NCI-H1930 (cell line): ENCODE measurements at places on chromosomes 5 and 9.

DNA sequence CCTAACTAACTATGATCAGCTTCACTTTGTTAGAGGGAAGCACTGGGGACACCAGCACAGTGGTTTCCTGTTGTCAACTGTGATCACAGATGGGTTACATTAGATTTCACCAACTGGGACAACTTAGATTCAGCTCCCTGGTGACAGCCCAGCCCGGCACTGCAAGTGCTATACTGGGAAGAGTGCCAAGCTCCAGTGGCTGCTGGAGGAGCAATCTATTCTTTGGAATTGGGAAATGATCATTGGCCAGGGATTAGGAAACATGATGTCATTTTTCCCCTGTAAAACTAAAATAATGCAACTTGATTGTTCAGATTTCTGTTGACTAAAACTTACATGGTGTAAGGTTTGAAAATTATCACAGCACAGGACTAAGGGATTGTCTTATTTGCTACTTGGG lies 33.2 kb downstream of the PTGR1 start:
- DNase-seq, result no peak

GRCh38 chr9:90847971-90848370 lies 46.4 kb downstream of the SYK start:
- no peak for DNase-seq

GRCh38 chr9:87707805-87708506 lies 18.0 kb upstream of the CTSL start:
- DNase-seq, result no peak

DNA sequence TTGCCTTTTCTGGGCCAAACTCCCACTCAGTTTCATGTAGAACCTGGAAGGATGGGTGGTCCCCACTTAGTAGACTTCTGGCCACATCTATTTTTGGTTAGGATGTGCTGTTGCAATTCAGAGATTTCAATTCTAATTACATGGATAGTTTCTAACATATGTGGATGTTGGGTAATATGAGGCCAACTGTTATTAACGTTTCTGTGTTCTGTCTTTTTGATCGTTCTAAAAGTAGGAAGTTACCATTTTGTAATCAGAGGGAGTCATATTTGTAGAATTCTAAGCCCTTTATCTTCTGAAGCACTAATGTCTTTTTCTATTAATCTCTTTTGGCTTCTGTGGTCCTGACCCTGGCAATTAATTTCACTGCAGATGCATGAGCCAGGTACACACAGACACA lies 141.6 kb upstream of the SPEF2 start:
- DNase-seq, result no peak

- DNase-seq, result peak; percentile 55
Measured at GRCh38 chr5:73451224-73452130, 2.9 kb upstream of the FOXD1 start.

DNA sequence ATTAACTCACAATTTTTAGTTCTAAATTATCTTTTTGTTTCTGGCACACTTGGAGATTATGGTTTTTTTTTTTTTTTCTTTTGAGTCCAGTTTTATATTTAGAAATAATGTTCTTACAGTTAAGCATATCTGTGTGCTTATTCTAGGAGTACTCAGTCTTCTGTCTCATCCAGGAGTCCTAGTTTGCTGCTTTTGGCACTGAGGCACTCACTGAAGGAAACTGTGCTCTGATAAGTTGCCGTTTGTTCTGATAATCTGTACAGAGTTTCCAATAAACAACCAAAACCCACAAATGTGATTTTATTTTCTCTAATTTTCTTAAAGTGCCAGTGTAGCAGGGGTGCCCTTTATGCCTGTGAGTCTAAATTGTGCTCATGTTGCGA lies 251.0 kb downstream of the LRRC70 start:
- DNase-seq, result no peak

DNA sequence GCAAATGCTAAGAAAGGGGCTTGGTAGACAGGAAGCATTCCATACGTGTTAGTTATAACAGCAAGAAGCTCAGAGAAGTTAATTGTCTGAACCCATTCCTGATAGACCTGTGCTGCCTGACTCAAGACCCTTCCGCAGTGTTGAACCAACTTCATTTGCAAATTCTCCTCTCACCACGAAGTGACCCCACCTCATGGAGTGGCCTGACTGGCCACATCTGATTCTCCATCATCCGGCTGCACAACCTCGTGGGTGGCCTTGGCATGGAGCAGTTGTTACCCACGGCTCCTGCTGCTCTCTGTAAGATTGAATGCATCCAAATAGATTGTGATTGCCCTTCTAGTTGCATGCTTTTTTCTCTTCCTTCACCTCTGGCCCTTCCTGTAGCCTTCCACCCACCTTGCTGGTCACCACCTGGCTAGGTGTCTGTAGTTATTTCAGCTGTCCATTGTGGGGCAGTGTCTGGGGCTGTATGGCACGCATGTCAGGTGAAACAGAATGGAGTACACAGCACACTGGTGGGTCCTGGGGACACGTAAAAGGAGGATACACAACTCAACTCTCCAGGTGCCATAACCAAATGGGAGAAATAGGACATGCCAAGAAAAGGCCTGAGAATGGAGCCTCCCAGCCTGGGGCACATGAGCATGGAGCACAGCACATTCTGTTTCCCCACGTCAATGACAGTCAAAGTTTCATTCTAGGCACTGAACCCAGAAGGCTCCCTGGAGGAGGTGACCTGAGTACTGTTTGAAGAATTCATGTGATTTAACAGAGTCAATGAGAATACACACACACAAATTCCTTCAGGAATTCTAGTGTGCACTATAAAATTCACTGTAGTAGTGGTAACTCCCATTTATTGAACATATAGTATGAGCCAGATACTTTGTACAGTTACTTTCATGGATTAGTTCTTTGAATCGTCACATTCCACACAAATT lies 70.5 kb upstream of the PTCH1 start:
- no peak for DNase-seq
